Caudate nucleus (tissue), 63 donors: ENCODE measurements at places on chromosomes 5 and 9.
A peak's percentile ranks its signal among the peaks of the same experiment; 100 is the strongest.

DNA sequence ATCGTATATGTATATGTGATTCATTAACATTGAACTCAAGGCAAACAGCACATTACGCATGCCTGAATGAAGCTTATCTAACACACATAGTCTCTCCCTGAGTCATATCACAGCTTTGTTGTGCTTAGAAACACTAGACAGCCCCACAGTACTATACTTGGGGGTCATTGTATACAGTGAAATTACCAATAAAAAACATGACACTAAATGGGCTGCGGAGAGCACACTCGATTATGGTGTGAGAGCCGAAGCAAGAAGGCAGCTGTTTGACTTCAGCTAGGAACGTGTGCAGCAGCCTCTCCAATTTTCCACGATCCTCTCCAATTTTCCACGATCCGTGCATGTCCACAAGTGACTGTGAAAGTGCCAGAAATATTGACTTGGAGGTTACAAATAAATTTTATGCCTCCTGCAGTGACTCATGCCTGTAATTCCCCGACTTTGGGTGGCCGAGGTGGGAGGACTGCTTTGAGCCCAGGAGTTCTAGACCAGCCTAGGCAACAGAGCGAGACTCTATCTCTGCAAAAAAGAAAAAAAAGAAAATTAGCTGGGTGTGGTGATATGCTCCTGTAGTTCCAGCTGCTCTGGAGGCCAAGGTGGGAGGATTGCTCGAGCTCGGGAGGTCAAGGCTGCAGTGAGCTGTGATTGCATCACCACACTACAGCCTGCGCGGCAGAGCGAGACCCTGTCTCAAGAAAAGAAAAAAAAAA is 102.4 kb downstream of the DAPK1 start:
- no peak for DNase-seq

GRCh38 chr5:169988947-169989346 is 8.7 kb upstream of the INSYN2B start:
- no peak for DNase-seq

DNA sequence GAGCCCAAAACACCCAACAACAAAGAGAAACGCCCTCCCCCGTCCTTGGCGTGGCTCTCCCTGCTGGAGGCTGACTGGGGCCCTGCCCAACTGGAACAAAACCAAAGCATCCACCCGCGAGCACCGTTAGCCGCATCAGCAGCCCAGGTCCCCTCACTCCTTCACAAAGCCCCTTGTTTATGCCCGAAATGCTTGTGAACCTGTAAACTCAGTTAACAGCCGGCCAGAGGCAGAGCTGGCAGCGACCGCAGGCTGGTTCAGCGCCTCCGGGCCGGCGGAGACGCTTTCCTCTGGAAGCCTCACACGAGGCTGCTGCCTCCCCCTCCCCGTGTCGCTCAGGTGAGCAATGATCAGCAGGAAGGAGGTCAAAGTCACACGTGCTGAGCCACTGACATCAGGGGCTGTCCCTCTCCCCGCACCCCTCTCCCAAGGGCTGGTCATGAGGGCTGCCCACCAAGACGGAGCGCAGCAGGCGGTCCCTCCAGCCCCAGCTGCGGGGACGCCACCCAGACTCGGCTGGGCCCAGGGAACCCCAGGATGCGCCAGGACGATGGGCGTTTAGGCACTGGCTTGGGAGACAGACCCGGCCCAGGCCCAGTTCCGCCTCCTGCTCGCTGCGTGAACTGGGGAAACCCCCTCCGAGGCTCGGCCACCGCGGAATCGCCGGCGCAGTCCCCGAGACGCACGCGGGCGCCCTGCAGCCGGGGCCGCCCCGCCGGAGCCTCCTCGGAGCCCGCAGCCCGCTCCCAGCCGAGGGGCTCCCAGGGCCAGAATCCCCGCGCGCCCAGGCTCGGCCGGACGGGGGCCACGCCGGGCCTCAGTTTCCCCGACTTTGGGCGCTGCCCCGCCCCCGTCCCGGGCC is 563 bp downstream of the SNAPC4 start:
- DNase-seq: no peak

DNA sequence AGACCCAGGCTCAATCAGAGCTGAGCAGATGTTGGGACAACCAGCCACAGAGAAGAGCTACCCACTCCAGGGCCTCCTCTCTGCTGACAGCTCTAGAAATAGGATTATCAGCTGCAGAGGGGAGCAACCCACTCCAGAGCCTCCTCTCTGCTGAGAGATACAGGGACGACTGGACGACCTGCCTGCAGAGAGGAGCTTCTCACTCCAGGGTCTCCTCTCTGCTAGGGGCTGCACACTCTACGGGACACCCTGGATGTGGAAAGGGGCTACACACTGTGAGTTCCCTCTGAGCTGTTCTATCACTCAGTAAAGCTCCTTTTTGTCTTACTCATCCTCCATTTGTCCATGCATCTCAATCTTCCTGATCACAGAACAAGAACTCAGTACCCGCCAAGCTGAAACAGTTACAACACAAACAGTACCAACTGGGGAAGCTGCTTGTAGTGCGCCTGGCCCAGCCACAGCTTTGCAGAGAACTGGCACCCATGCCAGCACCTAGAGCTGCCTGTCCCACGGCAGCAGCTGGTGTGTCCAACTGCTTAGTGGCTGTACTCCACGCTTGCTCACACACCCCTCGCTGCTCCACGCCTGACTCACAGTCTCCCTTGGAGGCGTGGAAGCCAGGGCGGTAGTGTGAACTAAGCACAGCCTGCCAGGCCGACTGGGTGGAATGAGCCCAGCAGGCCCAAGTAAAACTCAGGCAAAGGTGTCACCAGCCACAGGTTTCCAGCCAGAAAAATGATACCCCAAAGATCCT is 56.8 kb downstream of the PRELID2 start:
- no peak for DNase-seq

GRCh38 chr9:129626625-129627284 is 792 bp downstream of the NTMT1 start:
- DNase-seq: no peak

- DNase-seq: peak; percentile 39
Measured at GRCh38 chr9:69412741-69413150, 87.7 kb downstream of the ENTREP1 start.

GRCh38 chr5:148912146-148912545 is 85.7 kb downstream of the ADRB2 start:
- DNase-seq: no peak

GRCh38 chr5:35598707-35599370 is 18.8 kb upstream of the SPEF2 start:
- no peak for DNase-seq

DNA sequence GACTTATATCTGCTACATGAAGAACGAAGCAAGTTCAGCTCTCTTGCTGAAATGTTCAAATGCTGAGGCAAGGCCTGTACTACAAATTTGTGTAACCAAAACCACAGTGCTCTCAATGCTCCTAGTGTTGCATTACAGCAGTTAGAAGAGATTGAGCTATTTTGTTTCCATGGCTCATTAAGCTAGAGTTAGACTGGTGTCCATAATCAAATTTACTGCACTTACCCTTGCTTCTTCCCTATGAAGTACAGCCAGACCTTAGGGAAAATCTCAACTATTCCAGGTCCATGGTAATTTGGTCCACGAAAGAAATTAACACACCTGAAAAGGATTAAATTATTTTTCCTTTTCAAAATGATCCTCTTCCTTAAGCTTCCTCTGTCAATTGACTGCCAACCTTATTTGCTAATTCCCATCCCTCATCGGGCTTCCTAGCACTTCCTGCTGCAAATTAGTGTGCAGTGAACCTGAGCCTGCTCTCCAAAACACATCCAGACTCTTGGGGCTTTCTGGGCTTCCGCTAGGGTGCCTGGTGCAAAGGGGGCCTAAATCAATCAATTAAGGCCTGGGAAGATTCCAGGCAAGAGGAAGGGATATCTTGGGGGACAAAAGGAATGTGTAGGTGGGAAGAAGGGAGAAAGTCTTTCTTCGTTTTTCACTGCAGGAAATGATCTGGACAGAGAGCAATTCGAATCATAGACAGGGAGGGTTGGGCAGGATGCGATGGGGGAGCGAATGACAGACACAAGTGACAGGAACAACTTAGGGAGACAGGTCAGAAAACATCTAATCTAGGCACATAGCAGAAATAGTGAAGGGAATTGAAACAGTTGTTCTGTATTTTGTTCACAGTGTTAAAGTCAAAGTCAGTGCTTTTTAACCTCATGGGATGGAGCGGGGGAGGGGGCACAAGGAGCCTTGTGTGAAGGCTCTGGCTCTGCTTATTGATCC is 542.4 kb downstream of the RAB3C start:
- no peak for DNase-seq

- no peak for DNase-seq
Measured at GRCh38 chr5:98923966-98924365, 4.8 kb downstream of the CHD1 start.

DNA sequence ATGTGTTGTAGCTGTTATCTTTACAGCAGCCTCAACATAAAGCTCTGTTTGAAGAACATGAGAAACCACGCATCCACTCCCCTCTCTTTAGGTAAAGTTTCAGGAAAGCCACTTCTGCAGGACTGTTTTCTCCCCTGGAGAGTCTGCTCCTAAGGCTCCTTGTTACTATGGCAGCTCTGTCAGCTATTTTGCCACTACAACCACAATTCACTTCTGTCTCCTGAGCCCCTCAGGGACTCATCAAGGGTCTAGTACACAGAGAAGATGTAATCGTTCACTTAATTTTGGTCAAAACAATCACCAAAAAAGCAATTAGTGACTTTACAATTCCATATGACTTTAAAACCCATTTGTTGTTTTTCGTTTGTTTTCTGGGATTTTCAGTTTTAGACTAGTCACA is 157.7 kb downstream of the FBN2 start:
- DNase-seq: no peak

DNA sequence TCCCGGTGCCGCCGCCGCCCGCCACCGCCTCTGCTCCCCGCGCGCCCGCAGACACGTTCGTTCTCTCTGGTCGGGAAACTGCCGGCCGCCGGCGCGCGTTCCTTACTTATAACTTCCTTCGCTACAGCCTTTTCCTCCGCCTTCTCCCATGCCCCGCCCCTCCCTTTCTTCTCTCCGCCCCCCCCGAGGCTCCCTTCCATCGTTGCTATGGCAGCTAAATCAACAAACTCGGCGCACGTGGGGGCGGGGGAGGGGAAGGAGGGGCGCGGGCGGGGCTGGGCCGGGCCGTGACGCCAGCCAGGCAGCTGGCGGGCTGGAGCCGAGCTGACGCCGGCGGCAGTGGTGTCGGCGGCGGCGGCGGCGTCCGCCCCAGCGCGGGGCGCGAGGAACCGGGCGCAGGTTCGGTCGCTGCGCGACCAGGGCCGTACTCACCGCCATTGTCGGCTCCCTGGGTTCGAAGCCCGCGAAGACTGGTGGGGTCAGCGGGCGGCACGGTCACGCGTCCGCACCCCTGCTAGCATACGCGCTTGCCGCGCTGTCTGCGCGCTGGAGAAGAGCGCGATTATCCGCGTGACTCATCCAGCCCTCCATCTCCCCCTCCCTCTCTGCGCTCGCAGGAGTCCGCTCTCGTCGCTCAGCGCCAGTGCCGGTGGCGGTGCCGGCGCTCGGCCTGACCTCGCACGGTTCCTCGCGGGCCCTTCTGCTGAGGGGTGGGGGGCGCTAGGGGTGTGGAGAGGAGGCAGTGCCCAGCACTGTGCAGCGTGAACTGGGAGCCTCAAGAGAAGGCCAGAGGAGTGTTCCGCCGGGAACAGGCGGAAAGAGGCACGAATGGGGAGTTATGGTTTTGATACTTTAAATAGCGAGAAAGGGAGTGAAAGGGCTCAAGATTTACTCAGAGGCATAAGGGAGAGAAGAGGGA is at the start of gene KLF4:
KLF4 (minus strand) TSS at position 83 of the 919 bp plus-strand sequence. CDS start 597 bp downstream, outside the sequence.
- peak; percentile 80 for DNase-seq

GRCh38 chr9:128218518-128219389 is 15.6 kb downstream of the DNM1 start:
- DNase-seq: peak; percentile 9

DNA sequence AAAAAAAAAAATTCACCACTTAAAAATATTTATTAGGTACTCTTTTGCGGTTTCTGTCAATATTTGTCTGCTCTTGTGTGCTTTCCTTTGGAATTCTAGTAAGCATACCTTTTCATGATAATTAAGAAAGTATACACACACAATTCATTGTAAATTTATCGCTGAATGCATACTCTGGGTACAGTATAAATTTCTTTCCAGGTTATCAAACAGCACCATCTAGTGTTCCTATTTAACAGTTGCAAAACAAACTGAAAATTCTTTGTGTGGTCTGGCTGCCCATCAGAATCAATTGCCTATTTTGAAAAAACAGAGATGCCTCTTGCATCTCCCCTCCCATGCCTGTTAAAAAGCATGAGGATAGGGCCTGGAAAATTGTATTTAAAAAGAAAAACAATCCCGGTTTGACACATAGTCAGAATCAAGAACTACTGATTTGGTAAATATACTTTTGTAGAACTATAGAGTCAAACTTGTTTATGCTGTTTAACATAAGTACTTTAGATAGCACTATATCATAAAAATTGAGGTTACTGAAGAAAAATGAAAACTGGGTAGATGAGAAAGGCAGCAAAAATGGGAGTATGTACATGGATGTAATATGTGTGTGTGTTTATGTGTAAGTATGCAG is 16.2 kb downstream of the PGGT1B start:
- DNase-seq: no peak

DNA sequence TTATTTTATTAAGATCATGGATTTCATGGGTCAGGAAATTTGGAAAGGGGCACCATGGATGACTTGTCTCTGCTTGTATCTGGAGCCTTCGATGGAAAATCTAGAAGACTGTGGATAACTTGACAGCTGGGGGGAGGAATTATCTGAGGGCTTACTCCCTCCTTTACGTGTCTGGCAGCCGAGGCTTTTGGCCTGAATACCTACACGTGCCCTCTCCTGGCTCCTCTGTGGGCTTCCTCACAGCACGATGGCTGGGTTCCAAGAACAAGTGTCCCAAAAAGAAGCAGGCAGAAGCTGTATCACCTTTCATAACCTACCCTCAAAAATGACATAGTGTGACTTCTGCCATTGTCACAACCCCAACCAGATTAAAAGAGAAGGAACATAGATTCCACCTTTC is 228.9 kb downstream of the GRIA1 start:
- no peak for DNase-seq

DNA sequence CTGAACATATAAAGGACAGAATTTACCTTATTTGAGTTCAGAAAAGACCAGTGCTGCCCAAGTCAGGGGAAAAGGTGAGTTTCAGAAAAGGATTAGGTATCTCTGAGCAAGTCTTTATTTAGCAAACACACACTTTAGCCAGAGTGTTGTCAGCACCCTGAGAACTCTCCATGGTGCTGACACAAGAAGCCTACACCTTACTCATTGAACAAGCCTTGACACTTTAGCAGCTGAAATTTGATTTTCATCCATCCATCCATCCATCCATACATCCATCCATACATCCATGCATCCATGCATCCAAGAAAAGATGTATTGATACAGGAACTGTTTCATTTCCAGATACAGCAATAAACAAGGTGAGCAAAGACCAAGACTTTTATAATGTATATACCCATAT is 311.2 kb downstream of the TRIM32 start:
- no peak for DNase-seq
